ENCODE measurements at places on chromosomes 5 and 9.
A peak's percentile ranks its signal among the peaks of the same experiment; 100 is the strongest.

- DNase-seq: peak; percentile 10
These were observed 445.5 kb downstream of the MED10 start for GRCh38 chr5:5932824-5933223.

DNA sequence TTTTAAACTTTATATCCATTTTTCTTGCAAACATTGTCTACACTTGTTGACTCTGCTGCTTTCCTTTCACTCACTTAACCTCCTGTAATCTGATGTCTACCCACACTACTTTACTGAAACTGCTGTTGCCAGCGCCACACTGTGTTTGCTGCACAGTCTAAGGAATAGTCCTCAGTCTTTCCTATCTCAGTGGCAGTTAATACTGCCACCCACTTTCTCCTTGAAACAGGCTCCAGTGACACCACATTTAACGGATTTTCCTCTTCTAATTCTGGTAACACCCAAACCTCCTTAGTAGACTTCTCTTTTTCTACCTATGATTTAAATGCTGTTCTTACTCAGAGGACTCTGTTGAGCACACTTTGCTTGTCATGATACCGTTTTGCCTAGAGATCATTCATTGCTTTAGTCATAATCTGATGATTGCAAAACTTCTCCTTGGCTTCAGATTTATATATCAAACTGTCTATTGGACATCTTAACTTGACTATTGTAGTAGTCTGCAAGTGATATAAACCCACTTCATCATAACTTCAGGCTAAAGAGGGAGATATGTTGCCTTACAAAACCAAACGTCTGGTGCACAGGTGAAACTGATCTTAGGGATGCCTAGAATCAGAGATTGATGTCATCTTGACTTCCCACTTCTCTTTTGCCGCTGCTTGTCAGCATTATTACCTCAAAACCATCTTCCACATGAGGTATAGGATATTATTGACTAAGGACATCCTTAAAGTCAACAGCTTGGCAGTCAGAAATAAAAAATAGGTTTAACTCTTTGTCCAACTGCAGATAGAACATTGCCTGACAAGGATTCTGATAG is 94.1 kb downstream of the CDC42SE2 start:
- no peak for DNase-seq

DNA sequence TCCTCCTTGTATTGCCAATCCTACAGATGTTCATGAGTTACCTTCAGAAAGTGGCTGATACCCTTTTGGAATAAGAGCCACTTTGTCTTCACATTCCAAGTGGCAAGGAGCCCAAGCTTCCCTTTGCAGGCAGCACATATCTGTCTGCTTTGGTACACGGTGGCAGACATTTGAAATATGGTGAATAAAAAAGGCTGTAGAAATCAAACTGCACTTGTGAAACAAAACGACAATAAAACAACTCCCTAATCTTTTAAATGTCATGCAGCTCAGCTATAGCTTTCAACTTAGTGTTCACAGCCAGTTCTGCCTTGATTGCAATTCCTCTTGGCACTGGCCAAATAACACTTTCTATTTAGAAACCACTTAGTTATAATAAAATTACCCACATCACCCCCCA is 35.0 kb upstream of the DMAC1 start:
- DNase-seq: no peak

GRCh38 chr5:65840071-65840470 is 86.3 kb upstream of the ERBIN start:
- DNase-seq: no peak

GRCh38 chr5:73437101-73437776 is 11.3 kb downstream of the FOXD1 start:
- no peak for DNase-seq

DNA sequence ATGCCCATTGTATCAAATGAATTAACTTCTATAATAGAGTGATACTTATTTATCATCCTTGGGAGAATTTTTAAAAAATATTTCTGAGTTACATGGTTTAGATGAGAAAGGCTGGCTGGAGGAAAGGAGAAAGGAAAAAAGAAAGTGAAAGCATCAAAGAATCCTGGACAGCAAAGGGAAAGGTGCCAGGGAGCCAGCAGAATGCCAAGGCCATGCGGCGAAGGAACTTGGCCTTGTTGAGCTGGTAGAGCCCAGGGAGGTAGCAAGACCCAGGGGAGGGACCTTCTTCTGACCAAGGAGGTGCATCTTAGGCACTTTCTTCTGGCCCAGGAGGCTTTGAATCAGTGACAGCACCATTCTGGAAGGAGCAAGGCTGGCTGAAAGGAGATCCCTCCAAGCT is 240.5 kb downstream of the ENC1 start:
- DNase-seq: no peak

DNA sequence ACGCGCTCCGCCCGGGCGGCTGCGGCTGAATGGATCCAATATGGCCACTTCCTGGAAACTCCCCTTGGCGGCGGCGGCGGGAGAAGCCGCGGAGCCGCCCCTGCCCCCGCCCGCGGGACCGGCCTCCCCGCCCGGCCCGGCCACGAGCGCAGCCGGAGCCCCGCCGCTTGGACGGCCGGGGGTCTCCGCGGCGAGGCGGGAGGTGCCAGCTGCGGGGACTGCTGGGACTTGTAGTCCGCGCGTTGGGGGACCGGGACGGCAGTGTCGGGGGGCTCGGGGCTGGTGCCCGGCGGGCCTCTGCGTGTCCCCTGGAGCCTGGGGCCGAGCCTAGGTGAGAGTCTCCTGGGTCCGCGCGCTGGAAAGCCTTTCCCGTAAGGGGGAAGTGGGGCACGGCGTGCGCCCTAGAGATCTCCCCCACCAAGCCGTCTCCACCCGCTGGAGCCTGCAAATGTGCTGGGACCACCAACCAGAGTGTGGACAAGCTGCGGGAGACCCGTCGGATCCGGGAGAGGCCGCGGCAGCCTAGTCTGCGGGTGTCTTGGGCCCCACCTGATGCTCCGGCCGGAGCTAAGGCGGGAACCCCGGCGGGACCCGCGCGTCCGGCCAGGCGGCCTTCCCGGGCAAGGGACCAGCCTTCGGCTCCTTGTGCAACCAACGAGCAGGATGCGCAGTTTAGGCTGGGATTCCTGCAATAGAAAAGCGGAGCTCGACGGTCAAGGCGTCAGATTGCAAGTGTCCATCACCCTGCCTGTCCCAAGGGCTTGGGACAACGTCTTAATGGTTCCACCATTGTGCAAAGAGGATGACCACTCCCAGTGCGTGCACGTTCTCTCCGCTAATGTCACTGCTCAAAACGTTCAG is at the start of gene SEPTIN8:
Gene SEPTIN8, minus strand, starts transcription at position 31 of the 861 bp plus-strand sequence. CDS start 102 bp downstream, outside the sequence.
- no peak for DNase-seq

DNA sequence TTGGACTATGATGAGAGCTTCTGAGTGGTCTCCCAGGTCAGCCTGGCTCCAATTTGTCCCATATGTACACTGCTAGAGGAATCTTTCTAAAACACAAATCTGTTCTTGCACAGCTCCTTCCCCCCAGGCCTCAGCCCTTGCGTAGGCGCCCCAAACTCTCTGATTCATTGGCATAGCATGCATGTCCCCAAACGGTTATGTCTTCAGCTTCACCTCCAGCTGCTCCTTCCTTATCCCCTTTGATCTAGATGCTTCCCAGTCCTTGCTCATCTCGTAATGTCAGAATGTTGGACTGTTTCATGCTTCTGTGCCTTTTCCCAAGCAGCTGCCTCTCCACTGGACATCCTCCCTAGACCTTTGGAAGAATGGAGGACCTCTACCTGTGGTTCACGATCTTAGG is 60.1 kb upstream of the BASP1 start:
- DNase-seq: no peak

GRCh38 chr9:14051419-14051818 is 262.5 kb downstream of the NFIB start:
- no peak for DNase-seq

DNA sequence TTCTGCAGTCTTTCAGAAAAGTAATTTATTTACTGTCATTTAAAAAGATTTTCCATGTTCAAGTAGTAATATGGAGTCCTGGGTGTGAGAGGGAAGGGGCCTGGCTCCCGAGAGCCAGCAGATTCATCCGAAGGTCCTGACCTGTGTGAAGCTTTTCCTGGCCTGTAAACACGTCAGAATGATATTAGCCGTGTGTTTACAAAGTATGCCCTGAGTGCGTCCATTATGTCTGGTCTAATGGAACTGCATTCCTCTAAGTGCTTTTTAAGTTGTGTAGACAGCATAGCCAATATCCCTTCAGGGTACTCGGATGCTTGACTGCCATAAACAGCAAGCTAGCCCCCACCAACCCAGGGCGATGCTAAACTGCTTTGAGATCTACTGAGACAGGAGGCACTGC is 495.2 kb downstream of the AGTPBP1 start:
- no peak for DNase-seq

DNA sequence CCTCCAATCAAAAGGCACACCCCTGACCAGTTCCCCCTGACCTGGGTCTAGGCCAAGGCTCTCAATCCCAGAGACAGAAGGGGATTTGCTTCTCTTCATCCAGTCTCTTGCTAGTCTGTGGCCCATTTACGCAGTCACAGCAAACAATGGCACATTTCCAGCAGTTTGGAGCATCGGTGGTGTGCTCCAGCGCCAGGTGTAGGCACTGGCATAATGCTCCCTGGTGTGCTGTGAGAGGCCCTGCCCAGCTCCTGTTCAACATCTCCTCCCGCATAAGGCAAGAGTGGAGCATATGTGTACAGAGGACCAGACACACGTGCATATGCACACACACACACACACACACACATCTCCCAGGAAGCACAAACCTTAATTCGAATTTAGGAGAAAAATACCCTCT is 79.5 kb upstream of the ERCC6L2 start:
- DNase-seq: no peak

- DNase-seq: peak; percentile 92
These were observed 65.9 kb downstream of the SHOC1 start for GRCh38 chr9:111728617-111729366.

GRCh38 chr5:56480705-56481427 is 247.7 kb upstream of the ANKRD55 start:
- no peak for DNase-seq

- no peak for DNase-seq
These were observed 611.2 kb downstream of the NR2F1-AS1 start for GRCh38 chr5:92969781-92970237.

DNA sequence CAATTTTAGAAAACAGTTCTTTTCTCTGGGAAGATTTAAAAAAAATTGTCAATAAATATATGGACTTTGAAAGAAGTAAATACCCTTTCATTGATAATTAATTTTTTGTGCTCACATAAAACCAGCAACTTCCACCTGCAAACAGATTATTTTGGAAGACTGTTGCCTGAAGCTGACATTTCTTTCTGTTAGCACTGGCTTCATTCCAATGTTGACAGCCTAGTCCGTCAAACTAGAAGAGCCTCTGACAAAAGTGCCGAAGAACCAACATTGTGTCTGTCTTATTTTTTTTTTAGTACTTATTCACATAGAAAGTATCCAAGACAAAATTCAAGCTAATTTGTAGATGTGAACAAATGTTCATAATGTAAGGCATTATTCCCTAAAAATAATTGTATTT is 108.6 kb upstream of the TMEM161B start:
- no peak for DNase-seq

GRCh38 chr9:129175825-129176633 is 2.0 kb downstream of the IER5L start:
- peak; percentile 94 for DNase-seq

Data from HT1080 (cell line).